Stimulated activated CD4-positive, alpha-beta T cell treated with anti-CD3 and anti-CD28 coated beads, Interleukin-1b, Interleukin-23, amount 100 ng/mL, for 1 hour (primary cell): ENCODE measurements at places on chromosomes 6 and 20.

DNA sequence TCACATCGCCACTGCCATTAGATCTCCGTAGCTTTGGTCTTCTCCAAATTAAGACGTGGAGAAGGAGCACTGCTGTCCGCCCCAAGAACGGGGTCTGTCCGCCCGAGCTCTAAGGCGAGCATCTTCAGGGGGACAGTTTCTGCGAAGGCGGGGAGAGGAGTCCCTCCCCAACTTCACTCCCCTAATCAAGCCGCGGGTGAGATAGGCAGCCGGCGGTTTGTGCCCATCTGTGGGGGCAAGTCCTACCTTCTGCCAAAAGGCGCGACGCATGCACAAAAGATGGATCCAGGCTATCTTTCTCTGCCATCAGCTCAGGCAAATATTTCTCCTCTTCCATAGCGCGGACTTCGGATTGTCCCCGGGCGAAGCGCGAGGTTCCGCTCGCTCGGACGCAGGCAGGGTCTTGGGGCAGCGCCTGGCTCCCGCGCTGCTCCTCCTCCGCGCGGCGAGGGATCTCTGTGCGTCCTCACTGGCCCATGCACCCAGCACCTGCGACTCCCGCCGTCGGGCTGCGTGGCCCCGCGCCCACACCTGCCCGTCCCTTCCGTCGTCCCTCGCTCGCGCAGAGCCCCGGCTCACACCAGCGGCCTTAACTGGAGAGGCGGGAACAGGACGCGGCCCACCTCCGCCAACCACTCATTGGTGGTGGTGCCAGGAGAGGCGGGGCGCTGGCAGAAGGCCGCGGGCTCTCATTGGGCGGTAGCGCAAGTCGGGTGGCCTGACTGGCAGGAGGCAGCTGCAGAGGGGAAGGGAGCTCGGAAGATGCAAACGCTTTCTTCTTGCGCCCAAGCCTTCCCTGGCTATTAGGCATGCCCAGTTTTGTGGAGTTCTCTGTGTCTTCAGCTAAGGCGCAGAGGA is at the start of gene KHDRBS2:
Gene KHDRBS2 (minus strand): TSS at position 614 of the 858 bp plus-strand sequence.
- no peak for DNase-seq

- DNase-seq: no peak
Measured at GRCh38 chr20:46811224-46812084, 83.2 kb upstream of the EYA2 start.

GRCh38 chr20:35731862-35732643 is 10.0 kb downstream of the RBM39 start:
- no peak for DNase-seq

DNA sequence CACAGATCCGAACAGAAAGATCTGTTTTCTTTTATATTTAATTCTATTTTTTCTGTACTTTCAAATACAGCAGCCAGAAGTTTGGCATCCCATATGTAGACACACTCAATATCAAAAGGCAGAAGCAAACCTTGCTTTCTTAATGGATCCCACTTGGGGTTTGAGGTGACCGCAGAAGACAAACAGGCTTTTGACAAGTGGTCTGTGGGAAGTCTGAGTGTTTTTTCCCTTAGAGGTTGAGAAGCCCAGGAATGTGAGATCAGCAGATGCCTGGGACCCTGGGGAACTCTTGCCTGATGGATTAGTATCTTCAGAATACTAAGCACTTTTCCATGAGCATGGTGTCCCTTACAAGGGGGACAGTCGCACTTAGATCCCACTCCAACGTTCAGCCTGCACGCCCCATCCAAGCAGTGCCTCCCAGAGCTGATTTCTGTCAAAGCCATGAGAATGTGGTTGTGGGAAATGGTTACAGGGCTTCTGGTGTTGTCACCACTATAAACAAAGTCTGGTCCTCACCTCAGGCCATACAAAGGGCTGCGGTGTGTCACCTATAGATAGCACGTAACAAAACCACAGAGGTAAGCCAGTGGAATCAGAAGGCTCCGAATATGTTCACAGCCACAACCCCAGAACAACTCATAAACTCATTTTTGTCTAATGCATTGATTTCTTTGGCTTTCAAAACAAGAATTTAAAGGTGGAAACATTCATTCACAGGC is 12.7 kb downstream of the IL17F start:
- no peak for DNase-seq

GRCh38 chr20:10565922-10566897 is 107.6 kb downstream of the JAG1 start:
- no peak for DNase-seq

DNA sequence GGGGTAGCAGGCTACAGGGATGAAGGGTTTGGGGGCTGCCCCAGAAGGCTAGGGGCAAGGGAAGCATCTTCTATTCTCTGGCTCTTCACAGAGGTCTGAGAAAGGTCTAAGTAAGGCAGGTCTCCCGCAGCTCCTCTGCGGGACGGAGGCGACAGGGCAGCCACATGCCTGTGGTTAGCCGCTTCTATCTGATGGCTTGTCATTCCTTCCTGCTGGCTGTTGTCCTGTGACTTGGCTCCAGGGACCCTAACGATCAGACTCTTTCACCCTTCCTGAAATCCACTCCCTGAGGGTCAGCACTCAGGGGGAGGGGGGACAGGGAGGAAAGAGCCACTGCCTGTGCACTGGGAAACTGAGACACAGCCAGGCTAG is 673 bp downstream of the CST7 start:
- no peak for DNase-seq

GRCh38 chr6:14440940-14441781 is 323.6 kb downstream of the CD83 start:
- no peak for DNase-seq

DNA sequence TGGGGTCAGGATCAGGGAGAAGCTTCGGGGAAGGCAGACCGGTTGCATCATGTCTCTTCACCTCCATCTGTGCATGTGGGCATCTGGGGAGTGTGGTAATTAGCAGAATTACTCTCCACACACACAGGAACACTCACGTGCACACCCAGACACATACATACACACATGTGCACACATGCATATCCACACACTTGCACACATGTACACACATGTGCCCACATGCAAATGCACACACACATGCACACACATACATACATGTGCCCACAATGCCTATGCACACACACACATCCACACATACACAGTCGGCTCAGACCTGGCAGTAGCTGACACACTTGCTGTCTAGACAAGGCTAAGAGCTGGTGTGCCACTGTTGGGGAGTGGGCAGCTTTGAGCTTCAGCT is 212.3 kb upstream of the PMEPA1 start:
- no peak for DNase-seq

- no peak for DNase-seq
Measured at GRCh38 chr6:67717281-67717680, 917.8 kb upstream of the ADGRB3 start.

DNA sequence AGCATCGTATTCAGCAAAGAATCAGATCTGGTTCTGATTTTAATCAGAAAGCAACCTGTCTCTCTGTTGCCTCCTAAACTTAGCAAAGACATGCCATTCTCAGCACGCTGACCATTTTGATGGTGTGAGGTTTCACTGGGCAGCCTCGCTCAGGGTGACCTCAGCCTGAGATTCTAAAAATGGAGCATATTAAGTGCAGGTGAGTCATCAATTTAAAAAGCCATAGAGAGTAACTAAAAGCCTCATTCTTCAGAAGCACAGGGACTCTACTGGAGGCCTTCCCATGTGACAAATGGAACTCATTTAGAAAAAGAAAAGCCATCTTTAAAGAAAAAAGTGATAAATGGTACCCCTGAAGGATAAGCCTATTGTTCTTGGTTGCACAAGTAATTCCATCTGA is 91.3 kb downstream of the FILIP1 start:
- DNase-seq: no peak

- DNase-seq: no peak
Measured at GRCh38 chr6:18845896-18846295, 458.7 kb downstream of the RNF144B start.

GRCh38 chr6:11245381-11246256 is 13.2 kb upstream of the NEDD9 start:
- no peak for DNase-seq

DNA sequence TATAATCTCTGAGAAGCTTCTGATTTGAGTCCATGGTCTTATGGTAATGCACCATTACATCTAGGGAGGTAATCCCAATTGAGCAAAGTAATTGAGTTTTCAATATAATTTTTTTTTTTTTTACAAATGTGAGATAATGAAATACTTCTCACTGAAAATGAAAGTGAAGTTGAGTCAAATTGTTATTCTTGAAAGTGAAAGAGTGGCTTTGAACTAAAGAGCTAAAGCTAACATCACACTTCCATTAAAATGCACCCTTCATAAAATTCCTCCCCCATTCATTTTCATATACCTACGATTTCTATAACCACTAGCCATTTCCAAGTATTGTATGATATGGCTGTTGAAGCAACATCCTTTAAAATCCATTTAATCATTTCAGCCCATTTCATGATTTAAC is 149.1 kb upstream of the IMPG1 start:
- no peak for DNase-seq

DNA sequence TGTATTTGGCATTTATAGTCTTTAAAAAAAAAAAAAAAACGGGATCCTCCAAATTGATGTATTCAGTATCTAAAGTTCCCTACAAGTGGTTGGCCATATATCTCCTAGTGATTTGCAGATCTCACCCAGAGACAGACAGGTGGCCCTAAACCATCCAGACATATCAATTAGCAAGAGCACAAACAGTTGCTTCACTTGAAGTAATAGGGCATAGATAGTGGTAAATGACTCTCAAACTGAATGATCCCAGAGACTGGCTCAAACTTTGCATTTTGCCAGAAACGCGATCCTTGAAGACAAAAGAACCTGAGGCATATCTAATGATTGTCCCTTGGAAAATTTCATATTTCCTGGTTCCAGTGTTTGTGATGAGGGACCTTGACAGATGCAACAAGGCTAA is 54.6 kb downstream of the HMGCLL1 start:
- no peak for DNase-seq

- DNase-seq: no peak
Measured at GRCh38 chr20:62195075-62195405, 12.2 kb downstream of the MTG2 start.

DNA sequence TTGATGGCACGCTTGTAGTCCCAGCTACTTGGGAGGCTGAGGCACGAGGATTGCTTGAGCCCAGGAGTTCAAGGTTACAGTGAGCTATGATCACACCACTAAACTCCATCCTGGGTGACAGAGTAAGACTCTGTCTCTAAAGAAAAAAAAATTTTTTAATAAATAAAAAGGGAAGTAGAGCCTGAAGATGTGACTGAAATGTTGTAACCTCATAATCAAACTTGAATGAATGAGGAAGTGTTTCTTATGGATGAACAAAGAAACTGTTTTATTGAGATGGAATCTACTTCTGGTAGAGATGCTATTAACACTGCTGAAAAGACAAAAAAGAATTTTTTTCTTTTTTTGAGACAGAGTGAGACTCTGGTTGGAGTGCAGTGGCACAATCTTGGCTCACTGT is 6.7 kb downstream of the MAK start:
- DNase-seq: no peak

- DNase-seq: no peak
Measured at GRCh38 chr6:36547646-36548400, 544 bp upstream of the STK38 start.

- no peak for DNase-seq
Measured at GRCh38 chr6:75266716-75267291, 17.8 kb downstream of the TMEM30A start.

DNA sequence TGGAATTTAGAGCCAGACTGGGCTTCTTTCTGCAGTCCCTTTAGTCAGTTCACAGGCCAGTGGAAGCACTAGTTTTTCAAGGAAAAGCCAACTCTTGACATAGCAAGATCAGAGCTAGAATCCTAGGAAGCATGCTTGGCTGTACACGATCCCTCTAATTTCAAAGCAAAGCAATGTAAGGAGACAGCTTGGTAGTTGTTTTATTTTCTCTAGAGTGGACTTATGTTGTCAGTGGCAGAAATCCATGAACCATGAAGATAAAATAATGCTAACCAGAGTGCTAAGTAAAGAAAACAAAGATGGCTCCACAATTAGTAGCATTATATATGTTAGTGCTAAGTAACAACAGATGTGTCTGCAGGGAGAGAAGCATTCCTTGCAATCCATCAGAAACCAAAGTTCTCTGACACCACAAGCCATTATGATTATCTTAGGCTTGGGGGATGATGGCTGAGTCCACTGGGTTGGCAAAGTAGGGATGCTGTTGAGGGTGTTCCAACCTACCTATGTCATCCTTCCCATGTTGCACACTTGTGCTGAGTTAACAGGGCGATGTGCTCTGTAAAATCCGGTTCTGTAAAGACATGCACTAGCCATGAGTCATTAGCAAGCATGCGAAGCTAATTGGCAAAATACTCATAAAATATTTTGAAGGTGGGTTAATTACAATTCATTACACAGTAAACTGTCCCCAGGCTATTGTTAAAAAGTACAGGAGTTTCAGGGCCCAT is 115.2 kb downstream of the BMP2 start:
- no peak for DNase-seq

DNA sequence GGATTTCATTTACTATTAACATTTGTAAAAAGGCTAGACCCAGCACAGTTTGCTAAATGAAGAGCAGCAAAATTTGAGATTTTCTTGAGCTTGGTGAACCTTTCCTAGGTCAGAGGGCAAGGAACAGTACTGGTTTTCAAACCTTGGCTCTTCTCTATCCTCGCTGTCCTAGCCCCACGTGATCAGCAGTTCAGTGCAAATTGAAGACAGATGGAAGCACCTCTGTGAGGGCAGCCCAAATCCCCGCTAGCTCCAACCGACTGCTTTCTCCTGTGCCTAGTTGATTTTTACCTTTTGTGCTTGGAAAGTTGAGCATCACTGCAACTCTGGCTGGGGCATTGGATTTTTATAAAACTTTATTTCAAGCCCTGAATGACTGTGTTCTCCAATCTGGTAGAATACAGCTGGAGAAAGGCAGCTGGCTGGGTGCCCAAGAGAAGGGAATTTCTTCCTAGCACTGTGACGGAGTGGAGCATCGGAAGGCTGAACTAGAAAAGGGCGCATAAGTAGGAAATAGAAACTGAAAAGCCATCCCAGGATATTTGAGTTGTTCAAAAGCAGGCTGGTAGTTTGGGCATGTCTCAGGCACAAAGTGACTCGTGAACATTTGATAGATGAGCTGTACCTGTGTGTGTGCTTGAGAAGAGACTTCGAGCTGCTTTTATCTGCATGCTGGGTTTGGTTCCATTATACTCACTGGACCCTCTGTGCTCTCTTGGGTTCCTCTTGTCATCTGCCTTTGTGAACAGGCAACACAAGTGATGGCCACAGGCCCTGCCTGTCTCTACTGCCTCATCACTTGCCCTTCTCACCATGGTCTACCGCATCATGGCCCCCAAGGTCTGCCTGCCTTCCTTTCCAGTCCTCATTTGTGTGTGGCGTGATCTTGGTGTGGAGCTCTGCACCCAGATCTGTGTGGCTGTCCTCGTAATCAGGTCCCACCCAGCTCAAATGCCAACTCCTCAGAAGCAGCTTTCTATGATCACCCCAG is 2.3 kb downstream of the RNF114 start:
- DNase-seq: no peak

DNA sequence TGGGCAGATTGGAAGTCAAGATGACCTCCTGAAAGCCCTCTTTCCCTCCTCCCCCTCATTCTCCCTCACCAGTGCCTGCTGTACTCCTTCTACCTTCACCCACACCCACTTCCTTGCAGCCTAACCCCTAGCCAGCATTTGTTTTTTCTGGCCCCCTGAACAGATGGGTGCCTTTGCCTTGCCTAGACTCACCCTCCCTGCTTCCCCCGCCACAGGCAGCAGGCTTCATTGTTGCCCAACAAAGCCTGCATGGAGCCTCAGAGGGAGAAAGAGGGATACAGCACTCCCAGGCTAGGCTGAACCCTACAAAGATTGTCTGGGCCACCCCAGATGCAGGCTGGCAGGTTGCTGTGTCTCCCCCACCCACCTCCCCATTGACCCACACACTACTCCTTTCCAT is 2.7 kb downstream of the MOCS1 start:
- DNase-seq: no peak
